HS-5 (cell line): ENCODE measurements at places on chromosomes 3 and 15.
A peak's percentile ranks its signal among the peaks of the same experiment; 100 is the strongest.

- no peak for DNase-seq
Observed at GRCh38 chr3:119841808-119842471, 60.0 kb downstream of the NR1I2 start.

DNA sequence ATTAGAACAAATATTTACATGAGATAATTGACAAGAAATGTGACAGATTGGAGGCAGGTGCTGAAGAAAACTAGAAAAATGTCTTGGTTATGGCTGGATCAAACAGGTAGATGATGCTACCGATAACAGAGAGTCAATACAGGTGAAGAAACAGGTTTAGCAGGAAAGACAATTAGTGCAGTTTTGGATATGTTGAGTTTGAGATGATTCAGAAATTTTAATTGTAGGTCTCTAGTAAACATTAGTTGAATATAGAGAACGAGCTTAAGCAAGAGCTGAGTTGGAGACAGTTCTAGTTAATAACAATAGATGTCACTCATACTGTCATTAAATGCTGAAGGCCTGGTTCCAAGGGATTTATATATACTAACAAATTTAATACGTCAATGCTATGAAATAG, 524.4 kb downstream of the NSUN3 start:
- no peak for DNase-seq

DNA sequence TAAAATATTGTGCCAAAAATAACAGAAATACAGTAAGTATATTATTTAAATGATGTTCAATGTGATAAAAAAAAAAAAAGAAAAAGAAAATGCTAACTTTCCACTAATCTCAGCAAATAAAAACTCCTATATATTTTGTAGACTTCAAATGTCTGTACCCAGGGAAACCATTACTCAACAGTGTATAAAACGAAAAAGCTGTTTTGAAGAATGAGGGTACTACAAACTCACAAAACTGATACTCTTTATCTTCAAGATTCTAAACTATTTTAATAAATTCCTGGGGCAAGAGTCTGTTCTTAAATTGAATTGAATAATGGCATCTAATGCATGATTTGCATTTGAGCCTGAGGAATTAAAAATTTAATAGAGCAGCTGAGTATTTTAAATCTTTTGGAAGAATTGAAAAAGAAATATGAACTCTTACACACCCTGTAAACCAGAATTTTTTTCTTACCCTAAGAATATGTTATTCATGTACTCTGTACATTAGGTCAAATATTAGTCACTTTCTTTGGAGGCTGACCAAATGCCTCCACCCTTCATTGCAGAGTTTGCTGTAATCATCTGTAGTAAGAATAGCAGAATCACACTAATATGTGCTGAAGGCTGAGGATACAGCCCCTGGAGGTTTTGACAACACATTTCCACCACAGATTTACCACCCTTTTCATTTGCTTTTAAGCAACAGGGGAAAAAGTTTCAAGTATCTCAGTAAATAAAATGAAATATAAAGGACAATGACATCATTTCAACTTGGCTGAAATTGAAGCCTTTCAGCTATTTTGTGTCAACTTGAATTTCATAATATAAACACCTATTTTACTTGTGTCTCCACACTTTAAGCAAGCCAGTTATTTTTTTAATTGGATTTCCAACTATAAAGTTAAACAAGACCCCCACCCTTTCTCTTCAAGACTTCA, 79.7 kb downstream of the FBN1 start:
- DNase-seq = peak; percentile 93

- DNase-seq = no peak
Observed at GRCh38 chr15:40251486-40252140, 12.8 kb downstream of the PAK6 start.

GRCh38 chr15:93333796-93334195, 244.8 kb upstream of the RGMA start:
- no peak for DNase-seq

GRCh38 chr3:13670292-13670691, 121.4 kb downstream of the FBLN2 start:
- no peak for DNase-seq

GRCh38 chr3:17301271-17301670, 416.5 kb downstream of the PLCL2 start:
- no peak for DNase-seq

DNA sequence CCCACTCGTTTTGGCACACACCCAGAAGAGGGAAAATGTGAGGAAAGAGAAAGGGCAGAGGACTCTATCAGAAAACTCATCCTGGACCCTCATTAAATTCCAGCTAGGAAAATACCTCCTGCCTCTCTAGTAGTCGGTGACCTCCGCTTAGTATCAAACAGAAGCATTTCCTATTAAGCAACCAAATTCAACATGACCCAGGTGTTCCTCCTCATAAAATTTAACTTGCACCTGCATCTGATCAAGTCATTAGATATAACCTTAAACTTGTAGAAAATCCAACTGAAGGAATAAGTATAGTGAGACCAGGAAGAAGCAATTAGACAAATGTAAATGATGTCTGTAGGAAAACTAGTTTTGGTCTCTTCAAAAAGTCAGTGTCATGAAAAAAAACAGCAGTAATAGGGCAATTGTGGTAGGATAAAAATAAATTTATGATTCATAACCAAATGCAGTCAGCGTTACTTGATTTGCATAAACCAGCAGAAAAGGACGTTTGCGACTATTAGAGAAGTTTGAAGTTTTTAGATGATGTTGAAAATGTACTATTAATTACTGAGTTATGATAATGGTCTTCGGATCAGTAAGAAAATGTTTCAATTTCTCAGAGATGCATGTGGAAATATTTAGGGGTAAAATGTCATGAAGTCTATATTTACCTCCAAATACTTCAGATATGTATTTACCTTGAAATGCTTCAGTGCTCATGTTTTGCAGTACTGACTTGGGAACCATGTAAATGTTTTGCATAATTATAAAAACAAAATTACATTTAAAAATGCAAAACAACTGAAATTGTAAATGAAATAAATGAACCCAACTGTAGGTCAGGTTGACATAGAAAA, 44.6 kb downstream of the LDHAL6B start:
- no peak for DNase-seq

DNA sequence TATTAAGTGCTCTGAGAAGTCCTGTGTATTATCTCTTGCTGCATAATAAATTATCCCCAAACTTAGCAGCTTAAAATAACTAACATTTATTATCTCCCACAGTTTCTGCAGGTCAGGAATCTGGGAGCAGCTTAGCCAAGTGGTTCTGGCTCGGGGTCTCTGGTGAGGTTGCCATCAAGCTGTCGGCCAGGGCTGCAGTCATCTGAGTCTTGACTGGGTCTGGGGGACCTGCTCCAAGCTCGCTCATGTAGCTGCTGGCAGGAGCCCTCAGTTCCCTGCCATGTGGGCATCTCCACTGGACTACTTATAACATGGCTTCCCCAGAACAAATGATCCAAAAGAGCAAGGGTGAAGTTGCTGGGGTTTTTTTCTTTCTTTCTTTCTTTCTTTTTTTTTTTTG, 80.7 kb downstream of the SMAD6 start:
- DNase-seq = no peak

- no peak for DNase-seq
Observed at GRCh38 chr3:550471-550870, 353.9 kb downstream of the CHL1 start.

- DNase-seq = no peak
Observed at GRCh38 chr3:109853077-109853731, 515.9 kb upstream of the DPPA4 start.

GRCh38 chr15:92365084-92365483, 28.6 kb upstream of the ST8SIA2 start:
- DNase-seq = no peak

GRCh38 chr3:53939813-53940212, 48.2 kb upstream of the SELENOK start:
- DNase-seq = no peak

DNA sequence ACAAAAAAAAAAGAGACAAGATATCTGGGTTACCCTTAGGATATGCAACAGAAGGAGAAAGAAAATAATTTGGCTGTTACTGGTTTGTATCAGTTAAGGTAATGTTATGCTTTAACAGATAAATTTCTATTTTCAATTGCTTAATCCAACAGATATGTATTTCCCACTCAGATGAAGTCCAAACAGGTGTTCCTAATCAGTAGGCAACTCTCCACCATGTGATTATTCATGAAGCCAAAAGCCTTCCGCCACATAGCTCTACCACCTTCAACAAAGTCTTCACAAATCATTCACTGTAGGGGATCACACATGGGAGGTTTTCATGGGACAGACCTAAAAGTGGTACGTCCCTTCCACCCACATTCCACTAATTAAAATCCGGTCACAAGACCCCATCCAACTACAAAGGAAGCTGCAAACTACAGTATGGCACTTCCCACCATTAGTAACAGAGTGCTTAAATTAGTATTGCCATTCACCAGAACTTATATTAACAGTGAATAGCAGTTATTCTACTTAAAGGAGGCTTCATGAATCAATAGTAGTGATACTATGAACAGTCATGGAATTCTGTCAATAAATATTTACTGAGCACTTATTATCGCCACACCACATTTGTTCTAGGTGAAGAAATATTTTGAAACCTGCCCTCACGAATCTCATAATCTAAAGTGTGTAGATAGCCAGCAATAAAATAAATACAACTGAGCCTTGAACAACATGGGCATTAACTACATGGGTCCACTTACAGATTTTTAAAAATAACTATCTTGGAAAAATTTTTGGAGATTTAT, 66.5 kb downstream of the SFMBT1 start:
- no peak for DNase-seq

- no peak for DNase-seq
Observed at GRCh38 chr3:159131376-159131775, 329.5 kb downstream of the MFSD1 start.

DNA sequence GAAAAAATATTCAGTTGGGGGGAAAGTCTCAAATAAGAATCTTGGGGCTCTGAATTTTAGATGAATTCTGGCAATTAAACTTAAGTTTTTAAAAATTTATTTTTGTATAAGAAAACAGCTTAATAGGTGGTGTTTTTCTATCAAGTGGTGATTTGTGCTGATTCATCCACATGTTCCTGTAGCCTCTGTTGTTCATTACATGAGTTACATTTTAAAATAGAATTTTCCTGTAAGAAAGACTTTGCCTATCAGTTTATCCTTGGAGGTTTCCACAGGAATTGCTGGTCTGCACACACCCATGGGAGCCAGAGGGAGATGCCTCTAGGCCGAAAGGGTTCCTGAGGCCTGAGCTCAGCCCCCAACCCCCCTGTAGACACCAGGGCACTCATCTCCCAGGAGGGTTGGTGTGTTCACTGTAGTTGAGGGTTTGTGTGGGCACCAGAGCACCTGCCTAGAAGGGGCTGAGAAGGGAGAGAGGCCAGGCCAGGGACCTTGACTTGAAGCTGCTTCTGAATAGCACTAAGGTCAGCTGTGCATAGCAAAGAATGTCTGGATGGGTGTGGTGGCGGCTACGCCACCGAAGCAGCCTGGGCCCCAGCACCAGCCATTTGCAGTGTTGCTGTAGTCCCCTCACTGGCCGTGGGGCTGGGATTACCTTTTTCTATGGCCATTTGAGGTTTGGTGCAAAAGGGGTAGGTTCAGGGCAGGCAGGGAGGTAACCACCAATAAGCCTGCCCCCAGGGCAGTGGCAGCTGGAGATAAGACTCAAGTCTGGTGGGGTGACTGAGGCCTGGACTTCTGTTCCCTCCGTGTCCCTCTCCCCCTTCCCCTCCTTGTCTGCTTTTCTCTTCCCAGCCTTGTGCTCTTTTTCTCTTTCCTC, 11.9 kb downstream of the DNAJA4 start:
- DNase-seq = no peak

GRCh38 chr3:25801786-25802185, 11.9 kb downstream of the OXSM start:
- DNase-seq = no peak

- no peak for DNase-seq
Observed at GRCh38 chr3:14300721-14301399, 101.5 kb upstream of the SLC6A6 start.

DNA sequence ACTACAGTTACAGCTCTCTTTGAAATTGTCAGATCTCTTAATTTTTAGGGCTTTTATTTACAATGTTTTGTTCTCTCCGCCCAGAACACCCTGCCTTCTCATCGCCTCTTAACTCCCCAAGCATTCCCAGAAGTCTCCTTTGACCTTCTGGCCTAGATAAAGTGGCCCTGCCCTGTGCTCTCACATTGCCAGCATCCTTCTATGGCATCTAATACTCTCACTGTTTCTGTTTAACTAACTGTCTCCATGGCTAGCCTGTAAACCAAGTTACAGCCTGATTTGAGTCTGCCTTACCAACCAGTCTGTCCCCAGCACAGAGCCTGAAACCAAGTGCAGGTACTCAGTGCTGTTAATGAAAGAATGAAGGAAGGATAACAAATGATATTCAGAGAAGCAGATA, 19.9 kb downstream of the COL8A1 start:
- no peak for DNase-seq

DNA sequence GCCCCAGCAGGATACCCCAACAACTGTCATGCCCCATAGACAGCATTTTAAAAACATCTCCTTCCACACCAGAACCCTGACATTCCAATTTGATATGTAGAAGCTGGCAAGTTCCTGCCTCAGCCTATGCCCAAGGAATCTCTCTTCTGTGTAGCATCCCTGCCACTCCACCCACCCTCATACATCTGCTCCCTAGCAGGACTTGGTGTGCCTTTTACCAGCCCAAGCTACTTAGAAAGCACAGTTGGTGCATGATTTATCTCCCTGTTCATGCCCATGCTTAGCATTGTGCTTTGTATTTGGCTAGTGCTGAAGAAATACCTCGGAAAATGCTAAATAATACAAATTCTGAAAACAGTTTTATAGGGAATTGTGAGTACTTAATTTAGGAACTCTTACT, 236.9 kb upstream of the HES1 start:
- DNase-seq = no peak

DNA sequence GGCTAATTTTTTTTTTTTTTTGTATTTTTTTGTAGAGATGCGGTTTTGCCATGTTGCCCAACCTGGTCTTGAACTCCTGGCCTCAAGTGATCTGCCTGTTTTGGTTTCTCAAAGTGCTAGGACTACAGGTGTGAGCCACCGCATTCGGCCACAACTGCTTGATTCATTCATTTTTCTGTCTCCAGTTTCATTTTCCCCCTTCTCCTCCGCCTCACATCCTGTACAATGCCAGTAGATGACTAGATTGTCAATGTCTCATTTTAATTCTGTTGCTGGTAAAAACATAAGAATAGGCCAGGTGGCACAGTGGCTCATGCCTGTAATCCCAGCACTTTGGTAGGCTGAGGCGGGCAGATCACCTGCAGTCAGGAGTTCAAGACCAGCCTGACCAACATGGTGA, 12.0 kb upstream of the ZNF592 start:
- no peak for DNase-seq

- no peak for DNase-seq
Observed at GRCh38 chr15:91329914-91330313, 229.9 kb downstream of the SV2B start.
